ENCODE measurements at places on chromosomes 12 and 14.
A peak's percentile ranks its signal among the peaks of the same experiment; 100 is the strongest.

DNA sequence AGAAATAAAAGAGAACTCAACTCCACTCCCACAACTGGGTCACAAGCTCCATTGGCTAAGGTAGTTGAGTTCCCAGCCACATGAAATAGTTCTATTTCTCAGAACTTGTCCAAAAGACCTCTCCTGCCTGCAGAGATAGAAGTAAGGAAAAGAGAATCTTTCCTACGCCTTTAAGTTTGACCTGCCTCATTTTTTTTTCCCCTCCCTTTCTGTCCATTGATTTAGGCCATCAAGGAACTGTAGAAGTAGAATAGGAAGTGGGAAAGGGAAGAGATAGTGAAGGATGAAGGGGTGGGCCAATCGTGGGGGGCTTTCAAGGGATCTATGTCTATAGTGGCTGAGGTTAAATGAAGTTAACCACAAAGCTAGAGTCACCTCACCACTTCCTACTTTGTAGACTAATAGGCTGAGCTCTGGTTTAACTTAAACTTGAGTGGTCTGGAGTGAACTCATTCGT is 13.9 kb upstream of the NUDT4 start:
- DNase-seq, result no peak

- no peak for DNase-seq
Measured at GRCh38 chr14:67191768-67192290, 2.6 kb downstream of the GARIN2 start.

- DNase-seq, result no peak
Measured at GRCh38 chr14:47040550-47040949, 389.0 kb upstream of the RPL10L start.

GRCh38 chr12:46470036-46470627 is 97.6 kb upstream of the SLC38A2 start:
- DNase-seq, result no peak

DNA sequence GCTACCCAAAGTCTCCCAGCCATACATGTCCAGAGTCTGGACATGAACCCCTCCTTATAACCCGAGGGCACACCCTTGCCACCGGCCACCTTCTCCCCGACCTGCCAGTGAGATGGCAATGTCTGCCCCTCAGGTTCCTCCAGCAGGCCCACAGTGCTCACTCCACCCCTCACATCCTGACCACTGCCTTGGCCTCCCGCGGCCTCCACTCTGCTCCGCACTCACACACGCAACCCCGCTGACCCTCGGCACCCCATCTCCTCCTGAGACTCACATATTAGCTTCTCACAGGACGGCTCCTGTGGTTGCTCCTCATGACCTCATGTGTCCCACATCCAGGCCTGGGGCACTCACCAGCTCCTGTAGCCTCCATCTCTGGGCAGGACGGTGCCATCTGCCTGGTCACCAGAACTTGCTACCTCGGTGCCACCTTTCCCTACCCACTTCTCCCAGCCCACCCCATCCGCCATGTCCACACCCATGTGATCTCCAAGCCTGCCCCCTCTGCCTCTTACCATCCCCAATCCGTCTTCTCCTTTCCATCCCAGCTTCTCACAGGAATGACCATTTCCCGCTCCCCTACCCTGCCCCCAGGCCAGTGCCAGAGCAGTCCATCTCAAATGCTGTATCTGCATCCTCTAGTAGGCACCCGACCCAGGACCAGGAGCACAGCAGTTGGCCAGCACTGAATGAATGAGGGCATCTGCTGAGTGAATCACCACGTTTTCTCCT is 198.6 kb upstream of the DIO3 start:
- DNase-seq, result no peak

DNA sequence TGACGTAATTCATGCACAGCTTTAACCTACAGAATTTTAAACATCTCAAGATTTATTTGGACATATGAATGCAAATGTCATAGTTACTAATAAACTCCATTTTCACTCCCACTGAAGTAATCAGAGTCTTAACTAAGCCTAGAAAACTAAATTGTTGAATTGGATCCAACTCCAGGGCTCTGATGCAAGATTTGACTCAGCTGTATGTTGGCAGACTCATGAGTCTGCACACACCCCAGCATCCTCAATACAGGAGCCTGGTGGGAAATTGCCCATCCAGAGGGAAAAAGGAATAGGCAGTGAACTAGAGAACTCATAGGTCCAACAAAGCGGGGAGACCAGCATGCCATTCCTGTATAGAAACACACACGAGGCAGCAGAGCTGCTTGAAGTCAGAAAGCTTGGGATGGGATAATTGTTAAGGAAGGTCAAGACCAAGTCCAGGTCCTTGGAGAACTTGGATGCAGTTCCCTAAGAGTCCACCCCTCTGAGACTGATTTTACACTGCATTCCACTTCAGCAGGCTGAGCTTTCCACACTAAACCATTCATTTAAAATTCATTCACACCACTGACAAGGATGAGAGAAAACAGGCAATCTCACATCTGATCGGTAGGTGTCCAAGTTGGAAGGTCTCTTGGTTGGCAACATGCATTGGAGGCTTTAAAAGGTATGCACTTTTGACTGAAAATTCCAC is 14.4 kb downstream of the TMTC1 start:
- no peak for DNase-seq

DNA sequence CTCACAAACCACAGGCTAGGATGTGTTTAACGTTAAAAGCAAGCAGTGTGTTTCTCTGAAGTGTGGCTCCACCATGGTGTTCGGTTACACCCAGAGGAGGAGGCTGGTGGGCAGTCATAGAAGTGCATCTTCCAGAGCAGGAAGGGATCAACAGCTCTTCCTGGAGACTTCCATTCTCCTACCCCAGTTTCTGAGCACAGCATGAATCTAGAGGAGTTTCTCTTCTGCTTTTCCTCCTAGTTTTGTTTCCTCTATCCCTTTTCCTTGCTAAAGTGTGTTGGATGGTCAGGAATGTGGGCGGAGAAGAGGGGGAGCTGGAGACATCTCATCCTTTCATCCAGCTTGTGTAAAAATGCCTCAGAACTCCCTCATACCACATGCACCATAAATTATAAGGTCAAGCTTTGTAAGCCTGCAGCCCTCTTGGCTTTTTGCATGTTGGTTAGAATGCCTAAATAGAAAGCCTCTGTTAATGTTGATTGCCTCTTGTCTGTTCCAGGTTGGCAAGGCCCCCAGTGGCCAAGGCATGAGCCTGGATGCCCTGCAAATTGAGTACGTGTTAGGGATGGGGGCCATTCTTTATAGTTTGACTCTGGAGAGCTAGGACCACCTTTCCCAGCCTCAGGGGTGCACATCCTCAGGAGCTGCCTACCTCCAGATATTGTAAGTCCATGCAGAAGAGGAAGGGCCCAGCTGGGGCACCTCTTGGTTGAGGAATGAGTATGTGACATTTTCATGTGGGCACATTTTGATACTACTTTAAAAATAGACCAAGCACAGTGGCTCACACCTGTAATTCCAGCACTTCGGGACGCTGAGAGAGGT is 4.0 kb upstream of the CKAP4 start:
- DNase-seq, result no peak

DNA sequence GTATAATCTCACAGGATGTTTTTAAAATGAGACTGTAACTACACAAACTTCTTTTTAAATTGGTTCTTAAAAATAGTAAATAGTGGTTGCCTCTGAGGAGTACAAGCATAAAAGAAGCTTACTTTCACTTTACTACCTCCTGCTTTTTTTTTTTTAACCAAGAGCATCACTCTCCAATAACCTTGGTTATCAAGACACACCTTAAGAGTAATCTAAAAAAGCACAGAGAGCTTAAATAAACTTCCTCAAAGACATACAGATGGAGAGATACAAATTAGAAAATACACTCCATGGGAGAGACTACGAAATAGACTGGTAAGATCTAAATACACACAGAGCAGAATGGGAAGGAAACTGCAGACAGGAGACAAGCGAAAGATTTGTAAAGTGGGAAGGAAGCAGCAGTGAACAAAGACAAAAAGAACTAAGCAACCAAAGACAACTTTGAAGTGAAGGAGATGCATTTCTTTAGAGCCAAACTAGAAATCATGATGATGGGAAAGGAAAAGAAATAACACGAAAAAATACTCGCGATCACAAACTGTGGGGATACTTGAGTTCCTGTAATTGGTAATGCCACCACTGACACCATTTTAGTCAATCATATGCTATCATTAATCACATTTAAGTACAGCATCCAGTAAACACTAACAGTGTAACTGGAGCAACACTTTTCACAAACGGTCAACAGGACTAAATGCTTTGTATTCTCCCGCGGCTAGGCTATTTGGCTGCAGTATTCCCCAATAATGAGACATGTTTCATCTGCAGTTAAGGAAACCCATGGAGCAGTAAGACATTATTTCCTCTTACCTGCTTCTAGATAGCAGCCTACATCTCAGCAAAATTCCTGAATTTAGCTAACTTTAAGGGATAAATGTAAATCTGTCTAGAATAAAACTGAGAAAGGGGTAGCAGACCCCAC is 8.2 kb downstream of the SINHCAF start:
- peak; percentile 44 for DNase-seq

- DNase-seq, result no peak
Measured at GRCh38 chr12:47965581-47965980, 2.2 kb downstream of the TMEM106C start.

- DNase-seq, result no peak
Measured at GRCh38 chr14:53265025-53265424, 111.9 kb upstream of the DDHD1 start.

DNA sequence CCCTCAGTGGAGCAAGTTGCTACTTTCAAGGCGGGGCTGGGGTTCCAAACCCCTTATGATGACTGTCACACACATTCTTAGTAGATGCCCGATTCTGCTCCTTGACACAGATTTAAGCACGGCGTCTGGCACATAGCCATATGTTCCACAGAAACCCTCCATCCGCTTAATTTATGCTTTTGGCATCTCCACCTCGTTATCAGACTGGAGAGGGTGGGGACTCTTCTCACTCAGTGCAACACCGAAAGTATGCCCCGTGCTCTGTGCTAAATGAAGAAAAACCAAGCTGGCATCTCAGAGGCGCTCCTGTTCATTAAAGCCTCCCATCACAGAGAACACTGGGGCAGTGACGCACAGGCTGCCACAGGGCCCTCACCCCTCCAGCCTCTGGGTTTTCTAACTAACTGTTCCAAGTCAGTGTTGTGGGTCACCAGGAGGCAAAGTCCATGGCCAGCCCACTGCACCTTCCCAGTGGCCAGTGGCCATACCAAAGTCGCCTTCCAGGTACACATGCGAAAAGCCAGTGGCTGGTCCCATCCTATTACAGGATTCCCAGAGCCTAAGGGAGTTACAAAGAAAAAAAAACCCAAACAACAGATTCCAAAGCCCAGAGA is 27.3 kb downstream of the CCDC88C start:
- no peak for DNase-seq

- DNase-seq, result no peak
Measured at GRCh38 chr14:103549361-103550311, 12.8 kb downstream of the BAG5 start.

- DNase-seq, result no peak
Measured at GRCh38 chr14:77185093-77185465, 3.5 kb downstream of the TMEM63C start.

DNA sequence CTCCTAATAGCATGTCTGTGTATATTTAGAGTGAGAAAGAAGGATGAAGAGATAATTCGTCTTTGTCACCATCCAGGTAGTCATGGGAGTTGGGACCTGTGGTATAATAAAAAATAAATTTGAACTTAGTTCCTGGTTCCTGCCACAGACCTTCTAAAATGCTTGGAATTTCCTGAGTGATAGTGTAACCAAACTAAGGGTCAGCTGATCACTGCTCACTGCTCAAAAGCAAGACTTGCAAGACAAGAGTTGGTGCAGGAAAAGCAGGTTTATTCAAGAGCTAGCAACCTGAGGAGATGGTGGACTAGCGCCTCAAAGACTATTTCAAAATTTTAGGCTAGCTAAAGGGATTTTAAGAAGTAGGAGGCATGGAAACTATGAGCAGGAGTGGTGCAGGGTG is 19.1 kb downstream of the ANG start:
- DNase-seq, result no peak

- peak; percentile 52 for DNase-seq
Measured at GRCh38 chr14:71320734-71321573, 413.7 kb downstream of the PCNX1 start.

DNA sequence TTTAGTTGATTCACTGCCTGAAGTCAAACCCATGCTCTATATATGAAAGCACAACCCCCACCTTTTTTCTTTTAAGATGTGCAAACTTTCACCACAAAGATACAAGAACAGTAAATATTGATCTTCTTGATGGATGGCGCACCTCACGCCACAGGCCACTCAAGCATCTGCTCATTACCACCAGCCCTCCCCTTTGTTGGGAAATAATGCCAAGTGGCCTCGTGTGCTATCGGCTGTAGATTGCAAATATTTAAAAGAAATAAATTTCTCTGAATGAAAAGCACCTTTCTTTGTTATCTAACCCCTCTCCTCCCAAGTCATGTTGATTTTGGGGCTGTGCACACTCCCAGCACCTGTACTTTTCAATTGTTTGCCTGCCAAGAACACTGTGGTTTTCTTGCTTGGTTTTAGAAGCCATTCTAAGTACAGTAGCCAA is 122.7 kb downstream of the C12orf42 start:
- DNase-seq, result no peak

DNA sequence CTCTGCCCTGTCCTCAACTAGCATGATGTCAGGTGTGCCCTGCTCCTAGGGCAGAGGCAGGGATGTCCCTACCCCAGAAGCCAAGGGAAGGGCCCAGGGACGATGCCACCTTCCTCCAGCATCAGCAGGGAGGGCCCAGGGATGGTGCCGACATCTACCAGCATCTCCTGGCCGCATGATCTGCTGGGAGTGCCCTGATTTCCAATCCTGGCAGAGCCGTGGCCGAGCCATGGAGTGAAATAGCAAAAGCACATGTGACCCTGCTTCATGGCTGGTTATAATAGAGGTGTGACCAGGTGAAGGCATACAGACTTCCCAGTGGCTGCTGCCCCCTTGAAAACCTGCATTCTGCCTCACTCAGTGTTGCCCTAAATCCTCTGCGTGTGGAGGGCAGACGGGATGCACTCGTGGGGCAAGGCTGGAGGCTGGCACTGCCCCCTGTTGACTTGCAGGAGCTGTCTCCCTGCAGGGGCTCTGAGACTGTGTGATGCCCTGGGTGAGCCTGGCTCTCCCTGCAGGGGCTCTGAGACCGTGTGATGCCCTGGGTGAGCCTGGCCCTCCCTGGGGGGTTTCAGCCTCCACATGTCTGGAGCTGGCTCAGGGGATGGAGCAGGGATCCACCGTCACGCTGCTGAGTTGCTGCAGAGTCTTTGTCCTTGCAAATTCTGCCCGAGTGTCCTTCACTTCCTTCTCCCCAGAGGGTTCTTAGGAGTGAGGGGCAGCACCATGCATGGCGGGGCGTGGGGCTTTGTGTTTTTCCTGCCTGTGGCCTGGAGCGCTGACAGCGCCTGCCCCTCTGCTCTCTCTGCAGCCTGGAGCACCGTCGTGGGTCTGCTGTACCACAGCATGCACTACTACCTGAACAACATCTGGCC is 51.7 kb downstream of the ADGRD1 start:
- DNase-seq, result no peak

Measured in stimulated activated naive CD4-positive, alpha-beta T cell (primary cell).